Gastrocnemius medialis (tissue), 4 donors: ENCODE measurements at places on chromosomes 2 and 18. TPM values are rescaled to one million over a fixed set of nuclear protein-coding genes. Genes with fewer than 3 reads are reported as not detected.
A peak's percentile ranks its signal among the peaks of the same experiment; 100 is the strongest.

Gene TMEFF2
- not detected for total RNA-seq

Gene MC4R
- total RNA-seq: not detected

- peaks cover 39% of the 10 kb centered on the region for H3K4me1 ChIP-seq
- peak overlapping the region; percentile 81 for H3K4me3 ChIP-seq
- H3K27ac ChIP-seq: peak overlapping the region; percentile 92
- H3K36me3 ChIP-seq: no peaks in the 10 kb centered on the region
- H3K27me3 ChIP-seq: no peaks in the 10 kb centered on the region
These were observed 2.4 kb downstream of the GLS start for GRCh38 chr2:190882856-190883582.

DNA sequence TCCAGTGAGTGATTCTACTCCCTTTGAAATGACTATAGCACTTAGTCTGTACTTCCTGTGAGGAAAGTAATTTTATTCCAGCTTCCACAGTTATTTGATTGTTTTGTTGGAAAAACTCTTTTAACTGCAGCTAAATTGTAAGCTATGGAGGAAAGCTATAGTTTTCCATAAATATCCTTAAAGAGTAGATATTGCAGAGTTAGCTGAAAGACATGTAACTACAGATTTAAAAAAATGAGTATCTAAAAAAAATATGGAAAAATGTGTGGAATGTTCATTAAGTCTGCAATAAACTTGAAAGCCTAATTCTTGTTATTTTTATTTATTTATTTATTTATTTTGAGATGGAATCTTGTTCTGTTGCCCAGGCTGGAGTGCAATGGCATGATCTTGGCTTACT, 56.8 kb upstream of the AQP4 start:
- H3K4me1 ChIP-seq: no peaks in the 10 kb centered on the region
- H3K4me3 ChIP-seq: no peak overlapping the region
- DNase-seq: no peak
- no peaks in the 10 kb centered on the region for H3K27me3 ChIP-seq
- no peak overlapping the region for H3K27ac ChIP-seq
- H3K36me3 ChIP-seq: no peaks in the 10 kb centered on the region

GRCh38 chr18:68178921-68179320, 536.0 kb downstream of the TMX3 start:
- no peak overlapping the region for H3K27ac ChIP-seq
- no peaks in the 10 kb centered on the region for H3K36me3 ChIP-seq
- DNase-seq: no peak
- H3K4me1 ChIP-seq: no peaks in the 10 kb centered on the region

- no peak overlapping the region for H3K4me3 ChIP-seq
- peaks cover 5% of the 10 kb centered on the region for H3K4me1 ChIP-seq
- no peak overlapping the region for H3K27ac ChIP-seq
- no peak for DNase-seq
- H3K27me3 ChIP-seq: no peaks in the 10 kb centered on the region
- peaks cover 6% of the 10 kb centered on the region for H3K36me3 ChIP-seq
These were observed 99.7 kb downstream of the MEP1B start for GRCh38 chr18:32289483-32290075.
